ENCODE measurements at places on chromosomes 1 and 21.

- no peak for DNase-seq
Observed at GRCh38 chr1:99365545-99365944, 101.3 kb downstream of the PLPPR4 start.

DNA sequence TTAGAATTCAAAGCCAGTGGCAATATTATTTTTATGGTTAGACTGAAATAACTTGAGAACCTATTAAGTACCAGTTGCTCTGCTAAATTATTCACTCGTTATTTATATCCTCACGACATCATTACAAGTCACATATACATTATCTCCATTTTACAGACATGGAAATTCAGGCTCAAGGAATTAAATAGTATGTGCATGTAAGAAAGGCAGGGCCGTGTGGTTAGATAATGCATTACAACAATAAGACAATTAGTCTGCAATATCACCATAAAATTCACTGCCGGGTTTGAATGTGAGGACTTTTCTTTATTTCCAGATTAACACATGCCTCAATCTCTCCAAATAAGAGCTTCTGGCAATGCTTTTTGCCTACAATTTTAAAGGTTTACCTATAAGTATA lies 523.4 kb downstream of the PTBP2 start:
- DNase-seq: no peak

GRCh38 chr1:217322834-217323233 lies 308.1 kb downstream of the GPATCH2 start:
- no peak for DNase-seq

DNA sequence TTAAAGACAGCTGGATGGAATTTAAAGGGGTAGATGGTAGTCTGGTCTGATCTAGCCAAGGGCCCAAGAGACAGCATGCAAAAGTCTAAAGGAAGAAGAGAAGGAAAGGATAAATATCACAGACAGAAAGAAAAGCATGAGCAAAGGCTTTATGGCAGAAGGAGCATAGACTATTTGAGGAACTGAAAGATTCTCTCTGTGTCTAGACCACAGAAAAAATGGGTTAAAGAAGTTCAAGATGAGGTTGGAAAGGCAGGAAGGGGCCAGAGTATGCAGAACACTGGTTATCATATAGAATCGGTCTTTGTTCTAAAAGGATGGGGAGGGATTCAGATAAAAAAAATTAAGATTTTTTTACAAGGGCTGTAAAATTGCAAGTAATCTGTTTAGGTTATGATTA lies 136.8 kb upstream of the SGIP1 start:
- no peak for DNase-seq

- DNase-seq: no peak
Observed at GRCh38 chr1:100077531-100077930, 55.2 kb downstream of the SASS6 start.

DNA sequence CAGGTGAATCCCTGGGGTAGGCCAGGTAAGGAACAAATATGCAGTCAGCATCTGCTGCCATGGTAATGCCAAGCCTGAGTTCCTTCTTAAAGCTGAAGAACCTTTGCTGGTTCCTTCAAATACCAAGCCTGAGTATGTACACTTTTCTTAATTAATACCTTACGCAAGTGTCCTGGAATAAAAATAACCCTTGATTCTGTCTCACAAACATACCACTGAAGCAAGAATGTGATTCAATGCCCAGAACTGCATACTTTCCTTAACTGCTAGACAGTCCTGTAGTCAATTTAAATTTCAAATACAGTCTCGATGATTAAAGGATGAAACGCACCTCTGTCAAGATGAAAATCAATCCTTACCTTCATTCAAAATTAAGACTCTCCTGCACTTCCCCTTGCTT lies 634.0 kb upstream of the CHRM3 start:
- no peak for DNase-seq

- DNase-seq: no peak
Observed at GRCh38 chr1:247919952-247920351, at the start of gene OR2T8. Gene OR2T8, plus strand, starts transcription at chr1:247920252. Its CDS starts 766 bp downstream, at chr1:247921018.

- DNase-seq: no peak
Observed at GRCh38 chr1:224565611-224566406, 50.3 kb upstream of the CNIH3 start.

DNA sequence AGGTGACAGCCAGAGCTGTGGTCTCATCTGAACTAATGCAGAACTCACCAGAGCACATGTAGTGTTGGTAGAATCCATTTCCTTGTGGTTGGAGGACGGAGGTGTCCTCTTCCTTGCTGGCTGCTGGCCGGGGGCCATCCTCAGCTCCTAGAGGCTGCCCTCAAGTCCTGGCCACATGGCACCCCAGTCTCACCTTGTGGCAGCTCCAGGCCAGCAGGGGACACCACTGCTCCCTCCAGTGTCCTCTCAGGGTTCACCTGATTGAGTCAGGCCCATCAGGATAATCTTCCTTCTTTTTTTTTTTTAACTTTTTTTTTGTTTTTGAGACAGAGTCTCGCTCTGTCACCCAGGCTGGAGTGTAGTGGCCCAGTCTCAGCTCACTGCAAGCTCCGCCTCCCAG lies 2.9 kb downstream of the KCNE1 start:
- no peak for DNase-seq

- no peak for DNase-seq
Observed at GRCh38 chr1:10751160-10751559, 45.3 kb downstream of the CASZ1 start.

DNA sequence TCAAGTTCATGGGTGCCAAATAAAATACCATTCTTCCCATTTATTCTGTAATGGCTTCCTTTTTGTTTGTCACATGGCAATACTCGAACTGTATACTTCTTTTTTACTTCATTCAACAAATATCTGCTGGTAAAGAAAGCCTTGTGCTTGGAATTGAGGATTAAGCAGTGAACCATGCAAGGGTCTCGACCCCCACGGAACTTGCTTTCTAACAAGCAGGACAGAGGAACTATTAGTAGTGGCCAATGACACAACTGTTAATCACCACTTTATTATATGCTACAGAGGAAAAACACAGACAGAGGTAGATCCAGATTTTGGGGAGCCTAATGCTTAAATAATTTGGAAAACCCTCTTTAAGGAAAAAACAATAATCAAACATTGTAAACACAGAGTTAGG lies 542.2 kb downstream of the DPYD start:
- no peak for DNase-seq

- no peak for DNase-seq
Observed at GRCh38 chr1:185393815-185394214, 76.8 kb upstream of the IVNS1ABP start.

- no peak for DNase-seq
Observed at GRCh38 chr21:31682620-31683019, 23.1 kb downstream of the SOD1 start.

DNA sequence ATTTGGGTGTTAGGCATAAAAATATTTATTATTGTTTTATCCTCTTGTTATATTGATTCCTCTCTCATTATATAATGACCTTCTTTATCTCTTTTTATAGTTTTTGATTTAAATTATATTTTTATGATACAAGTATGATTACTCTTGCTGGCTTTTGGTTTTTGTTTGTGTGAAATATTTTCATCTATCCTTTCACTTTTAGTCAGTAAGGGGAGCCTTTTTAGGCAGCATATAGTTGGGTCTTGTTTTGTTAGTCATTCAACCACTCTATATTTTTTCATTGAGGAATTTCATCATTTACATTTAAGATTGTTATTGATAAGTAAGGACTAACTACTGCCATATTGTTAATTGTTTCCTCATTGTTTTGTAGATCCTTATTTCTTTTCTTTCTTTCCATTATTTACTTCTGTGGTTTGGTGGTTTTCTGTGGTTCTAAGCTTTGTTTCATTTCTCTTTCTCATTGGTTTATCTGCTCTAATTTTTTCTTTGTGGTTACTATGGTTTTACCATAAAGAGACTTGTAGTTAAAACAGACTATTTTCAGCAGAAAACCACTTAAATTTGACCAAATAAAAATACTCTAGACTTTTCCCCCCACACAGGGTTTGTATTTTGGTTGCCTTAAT lies 593.1 kb downstream of the NUF2 start:
- DNase-seq: no peak

GRCh38 chr1:106978477-106979322 lies 77.8 kb upstream of the PRMT6 start:
- no peak for DNase-seq

DNA sequence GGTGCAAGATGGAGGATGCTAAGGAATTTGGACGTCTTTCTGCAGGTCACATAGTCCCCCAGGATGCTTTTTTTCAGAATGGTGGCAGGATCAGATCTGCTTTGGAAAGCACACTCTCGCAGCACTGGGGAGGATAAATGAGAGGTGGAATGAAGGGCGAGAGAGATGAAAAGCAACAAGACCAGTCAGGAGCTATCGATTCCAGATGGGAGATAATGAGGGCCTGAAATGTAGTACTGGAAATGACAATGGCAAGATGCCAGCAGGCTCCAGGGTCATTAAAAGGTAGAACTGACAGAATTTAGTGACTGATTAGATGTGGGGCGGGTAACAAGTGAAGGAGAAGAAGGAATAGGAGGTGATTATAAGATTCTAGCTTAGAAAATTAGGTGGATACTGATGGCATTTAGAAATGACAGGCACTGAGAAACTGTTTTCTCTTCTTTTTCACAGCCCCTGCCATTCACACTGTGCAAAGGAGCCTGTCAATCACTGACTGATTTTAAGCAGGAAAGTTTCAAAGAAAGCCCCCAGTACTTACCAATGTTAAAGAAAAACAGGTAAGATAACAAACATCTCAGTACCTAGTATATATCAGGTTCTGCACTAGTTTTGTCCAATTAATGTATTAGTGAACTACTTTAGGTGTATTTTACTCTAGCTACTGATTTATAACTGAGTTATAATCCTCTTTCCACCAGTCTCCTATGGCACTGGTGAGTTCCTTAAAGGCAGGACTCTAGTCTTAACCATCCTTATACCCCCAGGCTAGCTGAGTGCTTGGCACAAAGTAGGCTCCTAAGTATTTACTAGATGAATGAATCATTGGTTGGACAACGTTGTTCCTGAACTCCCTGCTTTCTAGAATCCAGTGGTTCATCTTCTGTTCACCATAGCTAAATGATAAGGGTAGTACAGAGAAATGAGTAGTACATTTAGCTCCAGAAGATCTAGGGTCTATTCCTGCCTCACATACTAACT lies 9.2 kb downstream of the PIGM start:
- no peak for DNase-seq

DNA sequence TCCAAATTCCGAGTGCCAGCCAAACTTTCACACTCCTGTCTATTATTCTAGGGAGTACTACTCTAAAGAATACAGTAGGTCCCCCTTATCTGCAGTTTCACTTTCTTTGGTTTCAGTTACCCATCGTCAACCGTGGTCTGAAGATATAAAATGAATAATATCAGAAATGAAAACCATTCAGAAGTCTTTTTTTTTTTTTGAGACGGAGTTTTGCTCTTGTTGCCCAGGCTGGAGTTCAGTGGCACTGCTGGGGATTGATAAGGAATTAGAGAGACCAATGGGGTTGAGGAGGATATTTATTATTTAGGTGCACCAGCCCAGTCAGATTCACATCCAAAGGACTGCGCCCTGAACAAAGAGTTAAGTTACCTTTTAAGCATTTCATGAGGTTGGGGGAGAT lies 52.9 kb upstream of the SRSF10 start:
- no peak for DNase-seq

DNA sequence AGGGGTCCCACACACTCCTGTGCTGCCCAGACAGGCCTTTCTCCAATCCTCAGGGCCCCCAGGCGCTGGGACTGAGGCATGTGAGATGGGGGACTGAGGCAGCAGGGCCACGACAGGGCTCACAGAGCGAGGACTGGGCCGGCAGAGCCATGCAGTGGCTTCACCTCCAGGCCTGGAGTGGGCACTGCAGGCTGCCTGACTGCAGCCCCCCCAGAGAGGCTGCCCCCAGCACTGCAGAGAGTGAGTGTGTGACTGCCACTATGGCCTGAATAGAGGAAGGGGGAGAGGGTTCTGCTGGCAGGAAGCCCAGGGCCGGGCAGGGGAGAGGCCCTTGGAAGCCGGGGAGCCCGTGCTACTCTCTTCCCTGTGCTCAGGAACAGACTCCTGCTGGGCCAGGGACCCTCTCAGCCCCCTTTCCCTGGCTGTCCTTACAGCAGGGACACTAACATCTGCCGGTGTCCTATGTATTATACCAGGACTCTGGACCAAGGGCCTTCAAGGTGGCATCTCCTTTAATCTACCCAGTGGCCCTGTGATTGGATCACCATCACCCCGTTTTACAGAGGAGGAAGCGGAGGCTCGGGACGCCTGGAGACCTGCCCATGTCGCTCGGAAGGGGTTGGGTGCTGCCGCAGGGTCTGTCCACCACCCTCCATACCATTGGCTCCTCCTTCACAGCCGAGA lies 20.2 kb upstream of the PLEKHG5 start:
- DNase-seq: no peak

DNA sequence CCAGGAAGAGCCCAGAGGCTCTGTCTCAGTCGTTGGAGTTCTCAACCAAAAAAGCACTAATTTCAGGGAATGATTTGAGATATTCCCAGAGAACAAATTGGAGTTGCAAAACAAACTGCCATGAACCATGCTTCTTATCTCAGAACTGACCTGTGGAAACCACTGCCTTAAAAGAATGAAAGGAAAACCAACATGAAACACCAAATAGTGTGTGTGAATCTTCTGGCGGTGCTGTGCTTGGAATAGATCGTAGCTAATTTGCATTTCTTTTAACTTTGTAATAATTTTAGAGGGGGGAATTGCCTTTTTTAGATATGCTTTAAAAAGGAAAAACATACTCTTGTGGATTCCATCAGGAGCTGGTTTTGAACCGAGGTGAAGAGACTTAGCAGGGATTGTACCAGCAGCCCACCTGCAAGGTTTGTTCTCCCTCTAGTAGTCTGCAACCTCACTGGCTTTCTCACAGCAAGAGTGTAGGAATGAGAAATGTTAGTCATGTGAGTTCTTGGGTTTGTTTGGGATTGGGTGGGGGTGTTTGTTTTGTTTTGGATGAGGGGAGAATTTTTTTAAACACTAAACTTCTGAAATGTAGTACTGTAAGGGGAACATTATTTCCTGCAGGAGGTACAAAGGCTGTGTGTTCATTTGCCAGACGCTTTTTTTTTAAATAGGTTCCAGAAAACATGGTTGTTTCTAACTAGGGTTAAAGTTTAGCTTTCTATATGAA lies 45.7 kb upstream of the ANGPTL1 start:
- no peak for DNase-seq

- DNase-seq: no peak
Observed at GRCh38 chr1:29655145-29655544, 418.8 kb downstream of the PTPRU start.

DNA sequence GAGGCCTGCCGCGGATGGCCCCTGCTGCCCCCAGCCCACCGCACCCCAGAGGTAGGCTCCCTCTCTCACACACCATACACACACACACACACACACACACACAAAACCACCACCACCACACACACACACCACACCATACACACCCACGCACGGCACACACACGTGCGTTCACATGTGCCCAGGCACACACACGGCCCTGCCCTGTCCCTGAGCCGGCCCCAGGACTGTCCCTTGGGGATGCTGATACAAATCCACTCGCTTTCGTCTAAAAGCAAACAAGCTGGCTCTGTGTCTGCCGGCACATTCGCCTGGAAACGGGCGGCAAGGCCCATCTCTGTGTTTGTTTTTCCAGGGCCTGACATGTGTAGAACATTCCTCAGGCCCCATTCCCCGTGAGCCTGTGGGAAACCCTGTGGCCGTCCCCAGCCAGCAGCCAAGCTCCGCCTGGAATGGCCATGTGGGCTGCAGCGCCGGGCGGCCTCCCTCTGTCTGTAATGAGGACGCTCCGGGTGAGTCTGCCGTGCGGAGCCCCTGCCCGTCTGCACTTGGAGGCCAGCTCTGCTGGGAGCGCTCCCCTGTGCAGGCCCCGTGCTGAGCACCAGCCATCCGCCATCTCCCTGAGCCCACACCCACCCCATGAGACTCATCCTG lies 67.4 kb downstream of the DMRTB1 start:
- no peak for DNase-seq

- DNase-seq: no peak
Observed at GRCh38 chr1:115217150-115218033, 120.7 kb downstream of the NGF start.
